ENCODE measurements at places on chromosomes 5 and 9.
A peak's percentile ranks its signal among the peaks of the same experiment; 100 is the strongest.

- peak; percentile 77 for DNase-seq
Observed at GRCh38 chr5:127813633-127814587, 110.7 kb downstream of the CCDC192 start.

DNA sequence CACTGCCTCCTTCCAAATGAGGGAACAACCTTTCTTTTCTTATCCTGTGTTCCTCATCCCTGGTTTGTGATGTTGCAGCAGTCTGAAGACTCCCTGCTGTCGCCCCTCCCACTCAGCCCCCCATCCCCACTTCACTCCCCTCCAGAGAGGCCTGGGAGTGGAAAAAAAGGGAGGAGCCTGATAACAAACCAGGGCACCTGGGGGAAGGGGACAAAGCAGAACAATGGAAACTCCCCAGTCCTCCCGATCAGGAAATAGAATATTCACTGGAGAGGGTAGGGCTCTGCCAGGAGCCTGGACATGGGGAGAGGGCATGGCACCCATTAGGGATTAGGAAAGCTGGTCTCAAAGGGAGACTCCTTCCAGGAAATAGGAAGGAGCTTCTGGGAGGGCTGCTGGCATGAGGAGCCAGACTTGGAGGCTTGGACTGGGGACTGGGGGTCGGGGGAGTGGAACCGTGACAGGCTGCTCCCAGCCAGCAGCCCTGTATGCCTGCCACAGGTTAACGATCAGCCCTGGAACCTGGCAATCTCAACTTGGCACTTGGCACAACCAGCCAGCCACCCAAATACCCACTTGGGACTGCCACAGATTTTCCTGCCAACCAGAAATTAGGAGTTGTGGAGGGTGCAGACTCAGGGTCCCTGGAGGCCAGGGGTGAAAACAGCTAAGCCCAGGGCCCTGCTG lies 20.0 kb downstream of the PCDH1 start:
- DNase-seq = no peak

DNA sequence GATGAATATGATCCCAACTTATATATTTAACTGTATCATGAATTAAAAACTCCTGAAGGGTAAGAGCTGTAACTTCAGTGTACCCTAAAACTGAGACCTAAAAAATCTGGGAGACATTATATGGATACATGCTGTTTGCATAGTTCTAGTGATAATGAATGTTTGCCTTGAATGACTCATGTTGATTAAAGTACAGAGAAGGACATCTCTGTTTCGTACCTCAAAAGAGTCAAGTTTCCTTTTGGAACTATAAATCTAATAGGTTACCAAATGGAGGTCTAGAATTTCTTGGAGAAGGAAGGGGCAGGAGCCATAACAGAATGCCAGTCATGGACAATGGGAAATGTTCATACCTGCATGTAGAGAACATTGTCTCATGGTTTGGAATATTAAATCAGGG lies 168.1 kb downstream of the SNCAIP start:
- no peak for DNase-seq

DNA sequence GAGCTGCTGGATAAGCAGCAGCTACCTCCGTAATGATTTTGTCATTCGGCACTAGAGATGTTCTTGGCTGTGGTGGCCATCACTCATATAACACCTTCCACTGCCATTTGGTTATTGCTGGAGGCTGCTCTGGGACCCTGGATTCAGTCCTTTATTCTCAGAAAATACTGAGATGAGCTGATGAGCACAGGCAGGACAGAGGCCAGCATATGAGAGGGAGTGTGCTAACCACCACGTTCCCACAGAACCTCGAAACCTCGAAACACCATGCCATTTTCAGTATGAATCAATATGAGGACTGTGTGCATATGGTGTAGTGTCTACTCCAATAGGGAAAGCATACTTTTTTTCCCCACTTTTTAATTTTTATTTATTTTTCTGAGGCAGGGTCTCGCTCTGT lies 56.6 kb downstream of the ADAM19 start:
- no peak for DNase-seq

GRCh38 chr9:30982301-30982700 lies 1402.1 kb upstream of the ACO1 start:
- no peak for DNase-seq

- no peak for DNase-seq
Observed at GRCh38 chr5:167451076-167451475, 840.4 kb upstream of the WWC1 start.

- no peak for DNase-seq
Observed at GRCh38 chr9:101620452-101620851, 25.7 kb upstream of the PPP3R2 start.

- no peak for DNase-seq
Observed at GRCh38 chr5:117769877-117770276, 1195.3 kb upstream of the SEMA6A start.

GRCh38 chr5:127375544-127376091 lies 85.0 kb downstream of the MEGF10 start:
- no peak for DNase-seq

DNA sequence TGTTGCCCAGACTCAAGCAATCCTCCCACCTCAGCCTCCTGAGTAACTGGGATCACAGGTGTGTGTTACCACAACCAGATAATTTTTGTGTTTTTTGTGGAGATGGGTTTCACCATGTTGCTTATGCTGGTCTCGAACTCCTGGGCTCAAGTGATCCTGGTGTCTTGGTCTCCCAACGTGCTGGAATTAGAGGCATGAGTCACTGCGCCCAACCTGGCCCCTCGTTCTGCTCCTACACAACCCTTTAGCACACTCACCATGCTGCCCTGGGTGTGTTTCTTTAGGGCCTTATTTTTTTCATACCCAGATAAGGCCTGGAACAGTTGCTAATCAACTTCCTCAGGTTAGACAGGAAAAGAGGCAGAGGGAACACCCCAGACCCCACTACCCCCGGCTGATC lies 2.6 kb downstream of the PDZD2 start:
- DNase-seq = no peak
